ENCODE measurements at places on chromosomes 3 and 15. TPM values are rescaled to one million over a fixed set of nuclear protein-coding genes. Genes with fewer than 3 reads are reported as not detected.
A peak's percentile ranks its signal among the peaks of the same experiment; 100 is the strongest.

DNA sequence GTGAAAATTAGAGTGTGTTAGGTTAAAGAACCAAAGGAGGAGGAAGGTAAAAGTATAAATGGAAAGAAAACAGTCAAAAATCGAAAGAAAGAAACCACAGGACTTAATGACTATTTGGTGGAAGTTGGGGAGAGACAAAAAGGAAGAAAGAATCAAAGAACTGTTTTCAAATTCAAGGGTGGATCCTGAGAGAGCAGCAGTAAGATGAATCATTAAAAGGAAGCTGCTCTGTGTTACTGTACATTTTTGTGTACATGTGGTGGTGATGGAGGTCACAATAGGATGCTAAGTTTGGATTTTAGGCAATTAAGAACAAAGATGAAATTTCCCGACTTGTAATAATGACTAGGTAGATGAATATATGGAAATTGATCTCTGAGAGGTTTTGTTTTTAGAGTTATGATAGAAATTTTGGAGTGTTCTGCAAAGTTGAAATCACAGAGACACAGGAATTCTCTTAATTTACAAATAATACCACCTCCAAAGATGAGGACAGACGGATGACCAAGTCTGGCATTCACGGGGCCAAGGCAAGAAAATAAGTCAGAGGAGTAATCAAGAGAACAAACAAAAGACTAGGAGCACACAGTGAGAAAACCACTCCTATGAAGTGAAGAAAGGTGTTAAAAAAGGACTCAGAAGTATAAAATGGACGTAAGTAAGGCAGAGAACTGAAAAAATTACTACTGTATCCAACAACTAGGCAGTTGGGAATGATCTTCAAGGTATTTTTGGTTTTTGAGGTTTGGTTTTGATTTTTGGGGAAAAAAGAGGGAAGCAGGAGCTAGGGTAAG is 7.1 kb downstream of the DHX36 start:
- no peak for DNase-seq

GRCh38 chr15:34217587-34218225 is 7.1 kb upstream of the EMC4 start:
- no peak for DNase-seq

DNA sequence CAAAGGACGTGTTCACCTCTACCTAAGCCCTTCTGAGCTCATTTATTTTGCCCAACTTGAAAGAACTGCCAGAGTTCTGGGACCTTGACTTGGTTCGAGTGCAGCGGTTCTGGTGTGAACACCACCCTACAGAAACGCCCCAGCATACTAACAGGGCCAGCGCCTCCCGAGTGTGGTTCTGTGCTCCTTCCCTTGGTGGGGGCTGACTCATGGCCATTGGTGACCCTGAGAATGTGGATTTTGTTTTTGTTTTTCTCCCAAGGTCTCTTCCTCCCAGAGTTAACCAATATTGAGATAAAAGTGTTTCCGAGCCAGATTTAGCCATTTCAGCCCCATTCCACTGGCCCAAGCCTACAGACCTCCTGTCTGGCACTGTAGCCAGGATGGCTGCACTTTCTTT is 27.9 kb downstream of the SEMA7A start:
- DNase-seq = no peak

- DNase-seq = peak; percentile 71
Observed at GRCh38 chr3:129596194-129597086, 10.0 kb downstream of the PLXND1 start.

DNA sequence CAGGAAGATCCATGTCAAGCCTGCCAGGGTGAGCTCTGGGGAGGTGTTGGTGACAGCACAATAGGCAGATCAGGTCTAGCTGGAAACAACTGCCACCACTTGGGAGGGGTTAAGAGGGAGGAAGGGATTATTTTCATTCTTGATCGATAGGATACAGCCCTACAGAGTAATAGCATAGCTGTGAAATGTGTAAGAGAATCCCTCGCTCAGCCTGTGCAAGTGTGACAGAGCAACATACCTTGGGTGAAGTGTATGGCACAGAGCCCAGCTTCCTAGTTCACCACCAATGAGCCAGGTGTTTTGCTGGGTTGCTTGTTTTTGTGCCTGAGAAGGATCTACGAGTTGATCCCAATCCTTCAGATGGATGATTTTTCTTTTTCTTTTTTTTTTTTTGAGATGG is 9.2 kb upstream of the DCUN1D1 start:
- no peak for DNase-seq

GRCh38 chr3:192881159-192881786 is 36.4 kb downstream of the MB21D2 start:
- DNase-seq = no peak

DNA sequence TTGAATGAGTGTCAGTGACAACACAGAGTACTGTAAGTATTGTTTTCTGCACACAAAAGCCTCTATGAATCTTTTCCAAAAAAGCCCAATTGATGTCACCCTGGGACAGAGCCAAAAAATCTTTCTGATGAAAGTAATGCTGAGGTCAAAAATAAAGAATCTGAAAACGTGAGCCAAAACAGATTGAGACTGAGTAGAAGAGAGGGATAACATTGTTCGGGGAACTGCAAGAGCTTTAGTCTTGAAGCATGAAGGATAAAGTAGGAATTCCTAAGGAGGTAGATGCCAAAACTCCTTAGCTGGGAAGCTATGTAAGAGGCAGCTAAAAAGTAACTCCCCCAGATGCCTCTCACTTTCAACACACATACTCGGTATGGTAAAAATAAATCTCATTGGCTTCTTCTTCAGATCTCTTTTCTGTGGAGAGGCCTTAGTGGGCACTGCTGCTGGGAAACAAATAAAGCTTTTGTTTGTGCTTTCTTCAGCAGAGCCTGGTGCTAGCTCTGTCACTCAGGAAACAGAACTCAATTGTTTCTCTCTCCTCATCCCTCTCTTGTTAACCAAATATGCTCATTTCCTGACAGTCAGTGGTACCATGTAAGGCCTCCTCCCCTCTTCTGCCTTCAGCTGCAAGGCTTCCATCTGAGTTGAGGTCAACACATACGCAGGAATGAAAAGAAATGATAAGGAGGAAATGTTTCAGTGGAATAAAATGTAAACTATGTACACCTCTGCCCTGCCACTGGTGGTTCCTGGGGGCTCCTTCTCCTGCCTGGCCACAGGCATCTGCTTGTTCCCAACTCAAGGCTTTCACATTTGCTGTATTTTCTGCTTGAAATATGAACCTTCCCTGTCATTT is 58.1 kb downstream of the CD200 start:
- no peak for DNase-seq

GRCh38 chr3:111073218-111073617 is 1.6 kb downstream of the NECTIN3 start:
- no peak for DNase-seq

Gene SLC2A2
- not detected for total RNA-seq

Gene TF
- 13.5 TPM for total RNA-seq

Gene LTK
- total RNA-seq = 5.5 TPM

Gene KBTBD13
- not detected for total RNA-seq

Gene PTH1R
- total RNA-seq = 1.9 TPM

Gene ARNT2
- 11.1 TPM for total RNA-seq

Gene DNASE1L3
- 9.0 TPM for total RNA-seq
